Forelimb muscle (tissue), 1 donor: ENCODE measurements at places on chromosomes 1 and 21. TPM values are rescaled to one million over a fixed set of nuclear protein-coding genes. Genes with fewer than 3 reads are reported as not detected.

DNA sequence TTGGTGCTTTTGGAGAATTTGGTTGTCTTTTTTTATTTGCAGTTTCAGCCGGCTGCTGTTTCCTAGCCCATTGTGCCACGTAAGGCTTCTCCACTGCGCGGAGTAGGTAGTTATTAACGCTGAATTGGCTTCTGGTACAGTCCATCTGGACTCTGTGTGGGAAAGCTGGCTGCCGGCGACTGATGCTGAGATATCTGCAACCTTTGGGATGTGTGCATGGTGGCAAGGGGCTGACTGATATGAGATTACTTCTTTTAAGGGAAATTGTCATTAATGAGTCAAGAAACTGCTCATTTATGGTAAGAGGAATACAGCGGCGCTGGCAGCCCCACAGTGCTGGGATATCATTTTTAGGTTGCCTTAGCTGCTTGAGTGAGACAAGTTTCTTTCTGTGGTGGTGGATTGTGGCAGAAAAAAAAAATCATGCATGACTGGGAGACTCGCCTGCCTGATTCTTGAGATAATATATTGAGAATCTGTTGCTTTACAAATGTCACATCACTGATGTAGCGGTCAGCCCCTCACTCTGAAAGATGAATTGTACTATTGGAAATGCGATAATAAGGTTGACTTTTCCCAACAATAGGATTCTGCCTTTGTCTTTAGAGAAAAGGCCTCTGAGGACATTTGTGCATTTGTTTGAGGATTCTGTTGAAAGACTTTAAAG, 2.5 kb upstream of the ELAVL4 start:
- no peak for DNase-seq

DNA sequence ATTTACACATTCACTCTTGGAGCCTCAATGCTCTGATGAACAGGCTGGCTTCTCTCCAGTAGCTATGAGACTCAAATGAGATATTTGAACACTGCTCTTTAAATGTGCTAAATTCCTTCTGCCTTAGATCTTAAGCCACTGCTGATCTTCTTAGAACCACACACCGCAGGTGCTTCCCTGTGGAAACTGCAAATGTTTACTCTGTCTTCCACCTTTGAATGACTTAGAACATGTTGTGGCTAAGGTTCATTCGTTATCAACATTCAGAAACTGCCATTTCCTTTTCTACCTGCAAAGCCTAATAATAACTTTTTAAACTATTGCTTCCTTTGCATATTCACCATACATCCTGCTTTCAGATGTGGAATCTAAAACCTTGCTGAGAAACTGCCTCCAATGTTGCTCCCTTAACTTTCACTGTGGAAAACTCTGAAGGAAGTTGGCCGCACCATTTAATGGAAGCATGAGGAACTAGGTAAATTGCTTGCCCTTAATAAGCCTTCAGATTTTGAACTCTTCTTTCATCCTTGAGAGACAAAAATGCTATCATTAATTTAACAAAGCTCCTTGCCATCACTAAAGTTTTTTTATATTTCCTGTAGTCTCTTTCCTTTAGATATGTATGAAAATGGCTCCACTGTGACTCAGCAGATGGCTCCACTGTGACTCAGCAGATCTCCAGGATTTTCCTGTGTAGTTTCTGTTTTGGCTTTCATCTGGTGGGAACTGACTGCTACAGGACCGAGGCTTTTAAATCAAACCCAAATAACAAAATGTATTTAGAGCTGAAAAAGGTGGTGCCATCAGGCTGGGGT, 143.8 kb downstream of the TNFSF18 start:
- DNase-seq, result no peak

DNA sequence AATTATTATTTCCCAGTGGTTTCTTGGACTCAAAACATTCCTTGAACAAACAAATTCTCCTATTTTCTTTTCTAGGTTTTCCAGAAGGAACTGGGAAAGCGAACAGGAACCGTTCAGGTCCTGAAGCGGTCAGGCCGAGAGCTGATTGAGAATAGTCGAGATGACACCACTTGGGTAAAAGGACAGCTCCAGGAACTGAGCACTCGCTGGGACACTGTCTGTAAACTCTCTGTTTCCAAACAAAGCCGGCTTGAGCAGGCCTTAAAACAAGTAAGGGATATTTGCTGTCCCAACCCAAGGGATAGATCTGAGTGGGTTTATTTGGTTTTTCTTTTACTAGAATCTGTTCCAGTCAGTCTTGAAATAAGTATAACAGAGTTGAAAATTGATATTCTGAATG, 39.4 kb upstream of the BMP8A start:
- DNase-seq, result no peak

DNA sequence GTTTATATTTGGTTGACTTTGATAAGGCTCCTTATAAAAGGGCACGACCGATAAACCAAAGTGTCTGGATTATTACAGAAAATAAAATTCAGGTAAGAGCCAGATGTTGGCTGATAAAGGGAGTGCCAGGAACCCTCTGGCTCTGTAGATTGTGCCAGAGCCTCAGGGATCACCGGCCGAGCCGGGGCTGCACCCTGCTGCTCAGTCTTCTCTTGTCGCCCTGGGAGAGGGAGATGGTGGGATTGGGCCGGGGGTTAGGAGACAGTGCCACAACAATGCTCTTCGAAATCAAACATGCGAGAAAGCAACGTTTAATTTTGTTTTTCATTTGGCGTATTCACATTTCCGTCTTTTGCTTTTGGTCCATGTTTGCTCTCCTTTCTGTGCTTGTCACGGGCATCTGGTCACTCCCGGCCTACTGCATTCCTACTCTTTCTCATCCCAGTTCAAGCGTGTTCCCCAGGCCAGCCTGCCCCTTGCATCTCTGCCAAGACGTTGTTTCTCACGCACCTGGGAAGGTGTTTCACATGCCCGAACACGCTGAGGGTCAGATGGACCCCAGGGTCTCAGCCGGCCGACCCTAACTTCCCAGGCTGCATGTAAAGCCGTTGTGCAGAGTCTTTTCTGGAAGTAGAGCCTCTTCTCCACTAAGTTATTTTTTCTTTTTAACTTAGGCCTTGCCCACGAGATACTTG, 18.8 kb upstream of the C2CD2 start:
- no peak for DNase-seq

- no peak for DNase-seq
These were observed 45.4 kb upstream of the LRP8 start for GRCh38 chr1:53373246-53373645.

GRCh38 chr1:3459051-3459908, 4.8 kb downstream of the ARHGEF16 start:
- DNase-seq, result no peak

- DNase-seq, result no peak
These were observed 93.9 kb downstream of the ADAMTS1 start for GRCh38 chr21:26751305-26751704.

DNA sequence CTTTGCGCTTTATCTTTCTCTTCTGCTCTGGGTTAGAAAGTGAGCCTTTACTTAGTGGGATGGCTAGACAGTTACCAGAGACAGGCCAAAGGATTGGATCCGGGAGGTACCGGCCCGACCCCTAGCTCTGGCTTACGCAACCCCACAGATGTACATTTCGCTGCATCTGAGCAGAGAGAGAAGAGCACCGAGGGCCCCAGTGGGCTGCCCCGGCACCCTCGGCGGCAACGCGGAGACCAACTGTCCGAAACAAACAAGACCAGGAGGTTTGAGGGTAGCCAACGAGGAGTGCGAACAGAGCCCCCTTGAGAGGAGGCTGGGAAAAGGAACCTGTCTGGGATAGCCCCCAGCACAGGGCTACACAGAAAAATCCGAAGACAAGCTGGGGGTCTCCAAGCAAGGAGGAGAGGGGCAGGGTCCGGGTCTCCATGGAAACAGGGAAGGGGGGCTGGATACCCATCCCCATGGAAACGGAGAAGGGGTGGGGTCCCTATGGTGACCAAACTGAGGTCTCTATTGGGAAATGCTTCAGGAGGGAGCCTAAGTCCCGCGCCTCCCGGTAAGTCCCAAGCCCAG, 373 bp downstream of the MTF1 start:
- no peak for DNase-seq

- DNase-seq, result no peak
These were observed 108.0 kb upstream of the DPYD start for GRCh38 chr1:98028800-98029199.

GRCh38 chr1:154468535-154469250, 33.3 kb upstream of the TDRD10 start:
- DNase-seq, result no peak

DNA sequence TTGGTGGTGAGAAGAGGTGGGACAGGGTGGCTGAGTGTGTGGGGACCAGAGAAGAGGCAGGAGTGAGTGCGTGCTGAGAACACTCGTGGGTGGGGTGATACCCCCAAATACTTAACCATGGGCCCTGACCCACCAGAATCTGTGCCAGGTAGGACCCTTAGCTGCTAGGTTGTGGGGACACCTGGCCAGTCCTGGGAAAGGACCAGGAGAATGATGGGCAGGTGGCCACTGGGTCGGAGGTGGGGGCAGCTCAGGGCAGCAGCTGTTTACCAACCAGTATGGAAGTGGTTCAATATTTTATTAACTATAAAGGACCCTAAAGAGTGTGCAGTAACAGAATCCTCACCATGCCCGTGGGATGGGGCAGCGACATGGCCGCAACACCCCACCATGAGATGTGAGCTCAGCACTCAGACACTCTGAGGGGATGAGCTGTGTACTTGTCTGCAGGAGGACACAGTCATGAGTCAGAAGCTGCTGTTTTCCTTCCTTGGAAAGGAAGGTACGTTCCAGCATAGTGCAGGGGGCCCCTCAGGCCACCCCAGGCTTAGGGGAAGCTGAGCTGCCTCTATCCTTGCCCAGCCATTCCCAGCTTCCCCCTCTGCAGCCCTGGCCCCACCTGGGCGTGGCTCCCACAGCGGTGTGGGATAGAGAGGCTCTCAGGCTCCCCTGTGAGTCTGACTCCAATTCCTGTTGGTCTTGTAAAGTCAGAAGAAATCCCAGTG, 25.4 kb downstream of the TEX35 start:
- no peak for DNase-seq

DNA sequence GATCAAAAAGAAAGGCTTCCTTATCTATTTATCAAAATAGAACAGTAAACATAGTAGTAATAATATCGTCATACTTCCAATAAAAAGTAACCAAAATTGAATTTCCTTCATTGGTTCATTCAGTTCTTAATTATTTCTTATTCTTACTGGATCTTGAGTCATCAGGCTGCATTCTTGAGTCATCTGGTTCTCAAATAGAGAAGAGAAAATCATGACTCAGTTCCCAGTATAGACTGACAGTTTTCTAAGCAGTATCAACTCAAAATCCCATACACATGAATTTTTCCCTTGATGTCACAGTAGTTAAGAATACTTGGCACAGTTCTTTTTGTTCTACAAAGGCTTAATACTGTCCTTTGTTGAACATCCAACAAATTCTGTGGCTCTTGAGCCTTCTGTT, 626.9 kb upstream of the ADGRL4 start:
- DNase-seq, result no peak

DNA sequence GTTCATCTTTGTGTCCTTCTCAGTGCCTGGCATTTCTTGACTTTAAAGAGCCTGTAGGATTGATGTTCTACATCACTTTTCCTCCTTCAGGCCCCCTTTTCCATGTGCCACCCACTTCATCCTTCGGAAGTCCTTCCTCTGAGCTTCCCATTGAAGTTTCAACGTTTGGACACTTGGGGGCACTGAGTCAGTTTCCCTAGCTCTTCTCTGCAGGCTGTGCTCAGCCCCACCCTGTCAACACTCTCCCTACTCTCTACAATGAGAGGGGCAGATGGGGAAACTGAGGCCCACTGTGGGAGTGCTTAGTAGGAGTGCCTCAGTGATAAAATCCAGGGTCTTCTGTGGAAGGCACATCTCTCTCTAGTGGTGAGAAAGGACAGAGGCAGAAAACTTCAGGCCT, 11.9 kb downstream of the KCNJ10 start:
- DNase-seq, result no peak

PTPRF gene
- 10.4 TPM for polyA plus RNA-seq

NIBAN1 gene
- 48.1 TPM for polyA plus RNA-seq
